ENCODE measurements at places on chromosomes 5 and 9.
A peak's percentile ranks its signal among the peaks of the same experiment; 100 is the strongest.

DNA sequence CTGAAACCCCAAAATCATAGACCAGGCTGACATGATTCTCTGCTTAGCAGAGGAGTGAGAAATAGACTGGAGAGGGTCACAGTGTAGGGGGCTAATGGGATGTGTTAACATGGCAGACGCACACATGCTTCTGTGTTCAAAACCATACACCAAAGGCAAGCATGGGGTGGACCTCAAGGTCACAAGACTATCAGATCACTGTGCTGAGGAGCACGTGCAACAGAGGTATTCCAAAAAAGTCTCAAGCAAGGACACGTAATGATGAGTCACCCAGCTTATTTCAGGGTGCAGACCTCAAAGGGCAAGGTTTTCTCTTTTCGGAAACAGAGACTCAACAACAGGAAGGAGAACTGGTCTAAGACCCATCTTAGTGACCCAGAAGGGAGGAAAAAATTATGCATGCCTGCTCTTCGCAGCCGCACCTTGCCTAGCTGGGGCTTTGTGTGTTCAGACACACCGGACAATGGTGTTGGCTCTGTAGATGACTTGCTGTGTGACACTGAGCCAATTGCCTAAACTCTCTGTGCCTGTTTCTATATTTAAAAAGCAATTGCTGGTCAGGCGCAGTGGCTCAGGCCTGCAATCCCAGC, 20.3 kb downstream of the WHRN start:
- DNase-seq = no peak

DNA sequence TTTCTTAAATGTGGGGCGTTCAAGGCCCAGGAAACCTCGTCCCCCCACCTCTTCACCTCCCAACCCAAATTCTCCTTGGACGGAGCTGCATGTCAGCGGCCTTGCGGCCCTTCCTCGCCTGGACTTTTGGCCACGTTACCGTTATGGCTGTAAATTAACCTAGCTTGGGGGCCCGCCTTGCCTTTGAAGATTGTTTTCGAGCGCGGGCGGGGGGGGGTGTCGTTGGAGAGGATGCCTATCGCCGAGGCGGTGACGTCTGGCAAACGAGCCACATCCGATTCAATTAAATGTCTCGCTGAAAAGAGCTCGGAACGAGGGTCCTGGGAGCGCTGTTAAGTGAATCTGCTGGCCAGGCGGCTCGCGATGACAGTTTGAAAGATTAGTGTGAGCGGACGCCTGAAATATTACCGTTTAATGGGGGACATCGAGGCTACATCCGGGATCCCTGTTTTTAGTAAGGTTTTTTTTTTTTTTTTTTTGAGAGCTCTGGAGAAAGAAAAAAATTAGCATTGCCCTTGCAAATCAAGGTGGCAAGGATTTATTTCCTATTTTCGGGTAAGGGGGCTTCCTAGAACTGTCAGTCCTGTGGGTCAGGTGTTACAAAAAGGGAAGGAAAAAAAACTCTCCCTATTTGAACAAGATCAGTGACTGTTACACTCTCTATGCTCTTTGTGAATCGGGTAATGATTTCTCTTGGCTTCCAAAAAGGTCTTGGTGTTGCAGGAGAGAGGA, 2.3 kb upstream of the NKX2-5 start:
- no peak for DNase-seq

DNA sequence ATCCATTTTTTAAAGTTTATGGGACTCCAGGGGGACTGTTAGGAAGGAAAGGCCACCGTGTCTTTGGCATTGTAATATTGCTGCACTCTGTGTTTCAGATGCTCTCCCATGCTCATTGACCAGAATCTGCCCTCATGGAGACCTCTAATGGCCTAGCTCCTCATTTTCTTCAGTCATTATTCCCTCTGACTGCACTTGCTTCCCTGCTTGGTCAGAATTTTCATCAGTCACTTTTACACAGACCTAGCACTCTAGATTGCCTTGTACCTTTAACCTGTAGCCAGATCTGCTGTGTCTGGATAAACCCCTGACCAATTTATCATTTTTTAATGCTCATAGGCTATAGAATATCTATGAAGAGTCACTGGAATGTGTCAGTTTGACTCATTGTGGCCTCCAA, 155.5 kb upstream of the NUDT12 start:
- DNase-seq = no peak

GRCh38 chr9:136251264-136252115, 5.9 kb upstream of the QSOX2 start:
- no peak for DNase-seq

- DNase-seq = no peak
Observed at GRCh38 chr5:109484597-109484996, 74.8 kb upstream of the PJA2 start.

DNA sequence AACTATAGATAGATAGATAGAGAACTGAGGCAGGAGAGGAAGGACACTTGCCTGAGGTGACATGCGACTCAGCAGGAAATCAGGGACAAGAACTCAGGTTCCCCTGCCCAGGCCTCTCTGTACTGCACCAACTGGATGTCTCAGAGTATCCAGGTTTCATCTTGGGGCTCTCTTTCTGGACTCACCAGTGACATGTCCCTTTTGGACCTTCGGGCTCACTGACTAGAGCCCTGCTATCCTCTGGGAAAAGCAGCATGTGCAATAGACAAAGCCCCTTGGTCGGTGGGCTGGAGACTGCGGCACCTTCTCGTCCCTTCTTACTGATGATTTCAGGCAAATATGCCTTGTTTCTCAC, 104.5 kb downstream of the RGS3 start:
- no peak for DNase-seq

GRCh38 chr5:11104651-11105112, 343.6 kb upstream of the DAP start:
- no peak for DNase-seq

DNA sequence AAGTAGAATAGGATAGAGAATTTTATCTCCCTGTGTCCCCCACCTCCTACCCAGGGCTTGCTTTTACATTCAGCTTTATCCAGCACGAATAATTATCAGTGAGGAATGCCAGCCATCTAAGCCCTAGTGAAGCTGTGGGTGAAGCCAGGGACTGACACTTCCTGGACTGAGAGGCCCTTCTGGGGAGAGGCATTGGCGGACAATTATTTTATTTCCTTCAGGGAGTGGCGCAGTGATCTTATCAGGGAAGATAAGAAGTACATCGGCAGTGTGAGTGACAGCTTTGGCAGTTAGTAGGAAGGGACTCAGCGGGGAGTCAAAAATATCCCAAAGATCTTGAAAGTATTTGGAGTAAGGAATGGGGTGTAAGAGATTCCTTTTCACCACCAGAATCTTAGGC, 34.9 kb upstream of the RPS23 start:
- DNase-seq = no peak

GRCh38 chr5:122755783-122756182, 19.1 kb upstream of the SNX2 start:
- DNase-seq = no peak

DNA sequence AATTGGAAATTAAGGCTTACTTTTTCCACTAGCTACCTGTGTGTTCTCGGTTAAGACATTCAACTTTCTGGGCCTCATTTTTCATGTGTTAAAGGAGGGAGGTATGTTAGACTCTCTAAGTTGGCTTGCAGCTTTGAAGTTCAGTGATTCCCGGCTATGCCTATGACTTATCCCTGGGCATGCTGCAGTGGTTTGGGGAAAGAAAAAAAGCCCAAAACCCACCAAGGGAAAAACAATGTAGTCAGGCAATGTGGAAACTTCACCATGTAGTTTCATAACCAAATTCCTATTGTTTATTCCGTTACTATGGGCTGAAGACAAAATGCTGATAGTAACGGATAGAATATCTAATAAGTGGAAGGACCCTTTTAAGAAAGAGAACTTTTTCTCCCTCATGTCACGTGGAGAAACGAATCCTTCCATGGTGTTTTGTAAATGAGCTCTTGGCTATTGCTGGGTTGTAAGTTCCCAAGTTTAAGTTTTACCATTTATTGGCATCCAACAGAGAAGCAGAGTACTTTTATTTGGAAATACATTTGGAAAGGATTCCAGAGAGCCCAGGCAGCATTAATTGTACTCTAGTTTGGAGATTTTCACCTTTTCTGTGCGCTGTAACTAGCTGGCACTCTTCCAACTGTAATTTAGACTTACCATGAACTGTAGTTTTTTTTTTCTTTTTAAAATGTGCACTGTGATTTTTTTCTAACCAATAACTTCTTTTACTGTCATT, 84.9 kb upstream of the MPDZ start:
- no peak for DNase-seq

DNA sequence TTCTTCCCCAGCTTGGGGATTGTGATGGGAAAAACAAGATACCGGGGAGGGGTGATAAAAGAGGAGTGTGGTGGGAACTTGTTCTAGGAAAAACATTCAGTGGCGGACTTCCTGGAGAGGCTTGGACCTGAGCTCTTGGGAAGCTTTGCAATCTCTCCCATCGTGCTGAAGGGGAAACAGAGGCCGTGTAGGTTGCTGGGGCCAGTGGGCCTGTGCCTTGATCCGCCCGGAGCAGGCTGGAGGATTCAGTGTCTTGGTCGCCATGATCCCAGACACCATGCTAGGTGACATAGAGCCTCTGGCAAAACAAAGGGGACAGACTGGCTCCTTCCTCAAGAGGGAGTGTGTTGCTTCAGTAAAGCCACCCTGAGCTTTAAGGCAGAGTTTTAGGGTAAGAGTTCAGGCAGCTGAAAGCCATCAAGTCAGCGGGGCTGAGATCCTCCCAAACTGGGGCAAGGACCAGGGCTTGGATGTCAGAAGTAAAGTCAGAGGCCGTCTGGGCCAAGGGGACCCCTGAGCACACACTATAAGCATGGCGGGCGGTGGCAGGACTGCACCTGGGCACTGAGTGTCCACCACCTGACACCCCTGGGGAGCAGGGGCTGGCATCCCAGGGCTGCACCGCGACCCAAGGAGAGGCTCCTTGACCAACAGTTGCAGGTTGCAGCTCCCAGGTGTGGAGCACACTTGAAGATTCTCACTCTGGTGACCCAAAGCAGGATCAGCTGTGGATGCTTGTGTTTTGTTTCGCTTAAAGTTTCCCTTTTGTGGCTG, 44.7 kb downstream of the TRIP13 start:
- DNase-seq = no peak

GRCh38 chr9:136947955-136948510, 3.0 kb downstream of the C8G start:
- DNase-seq = peak; percentile 79

DNA sequence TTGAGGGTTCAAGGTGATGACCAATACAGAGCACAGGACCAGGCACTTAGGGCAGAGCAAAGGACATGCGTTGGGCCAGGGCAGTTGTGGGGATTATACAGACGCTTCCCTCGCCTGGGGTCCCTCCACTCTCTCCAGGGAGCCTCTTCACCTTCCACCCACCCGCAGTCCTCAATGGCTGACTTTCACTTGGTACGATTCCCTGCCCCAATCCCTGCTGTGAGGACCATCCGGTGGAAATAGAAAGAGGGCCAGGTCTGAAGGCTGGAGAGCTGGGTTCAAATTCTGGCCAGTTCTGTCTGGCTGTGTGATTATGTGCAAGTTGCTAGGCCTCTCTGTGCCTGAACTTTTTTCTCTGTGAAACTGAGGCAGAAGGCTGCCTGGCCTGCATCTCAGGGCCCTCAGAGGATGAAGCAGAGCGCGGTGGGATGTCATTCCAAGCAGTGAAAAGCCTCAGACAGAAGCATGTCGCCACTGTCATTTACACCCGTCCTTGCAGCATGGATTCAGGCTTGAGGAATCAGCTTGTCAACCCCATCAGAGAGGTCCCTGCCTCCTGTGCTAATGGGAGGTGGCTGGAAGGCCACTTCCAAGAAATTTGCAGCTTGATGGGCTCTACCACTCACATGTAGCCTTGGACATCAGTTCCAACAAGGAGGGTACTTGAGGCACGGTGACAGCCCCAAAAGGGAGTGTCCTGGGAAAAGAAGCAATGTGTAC, 206.6 kb upstream of the IER5L start:
- no peak for DNase-seq

DNA sequence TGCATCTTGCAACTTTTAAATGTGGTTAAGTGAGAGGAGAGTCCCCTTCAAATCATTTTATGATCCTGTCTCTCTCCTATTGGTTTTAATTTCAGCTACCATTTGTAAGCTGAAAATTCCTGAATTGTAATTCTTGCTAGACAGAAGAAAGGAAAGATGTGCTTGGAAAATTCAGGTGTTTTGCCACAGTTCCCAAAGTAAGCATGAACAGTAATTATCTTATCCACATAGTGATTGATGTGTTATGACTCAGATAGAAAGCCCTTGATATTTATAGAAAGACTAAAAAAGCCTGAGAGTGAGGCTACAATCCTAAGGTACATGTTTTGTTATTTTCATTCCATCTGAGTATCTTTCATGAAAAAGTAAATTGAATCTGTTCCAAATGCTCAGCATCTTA, 492.5 kb downstream of the MAT2B start:
- DNase-seq = no peak

DNA sequence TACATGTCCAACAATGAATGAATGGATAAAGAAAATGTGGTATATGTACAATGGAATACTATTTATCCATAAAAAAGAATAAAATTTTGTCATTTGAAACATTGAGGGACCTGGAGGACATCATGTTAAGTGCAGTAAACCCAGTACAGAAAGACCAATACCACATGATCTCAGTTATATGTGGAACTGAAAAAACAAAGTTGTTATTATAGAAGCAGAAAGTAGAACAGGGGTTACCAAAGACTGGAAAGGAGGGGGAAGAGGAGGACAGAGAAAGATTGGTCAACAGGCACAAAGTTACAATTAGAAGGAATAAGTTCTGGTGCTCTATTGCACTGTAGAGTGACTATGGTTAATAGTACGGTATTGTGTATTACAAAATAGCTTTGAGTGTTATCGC, 233.8 kb downstream of the SEMA6A start:
- DNase-seq = no peak

GRCh38 chr5:23042226-23042625, 189.1 kb upstream of the CDH12 start:
- DNase-seq = no peak

GRCh38 chr5:149472399-149472798, 78.8 kb downstream of the CSNK1A1 start:
- no peak for DNase-seq

GRCh38 chr5:74386571-74387334, 253.8 kb downstream of the ENC1 start:
- no peak for DNase-seq

DNA sequence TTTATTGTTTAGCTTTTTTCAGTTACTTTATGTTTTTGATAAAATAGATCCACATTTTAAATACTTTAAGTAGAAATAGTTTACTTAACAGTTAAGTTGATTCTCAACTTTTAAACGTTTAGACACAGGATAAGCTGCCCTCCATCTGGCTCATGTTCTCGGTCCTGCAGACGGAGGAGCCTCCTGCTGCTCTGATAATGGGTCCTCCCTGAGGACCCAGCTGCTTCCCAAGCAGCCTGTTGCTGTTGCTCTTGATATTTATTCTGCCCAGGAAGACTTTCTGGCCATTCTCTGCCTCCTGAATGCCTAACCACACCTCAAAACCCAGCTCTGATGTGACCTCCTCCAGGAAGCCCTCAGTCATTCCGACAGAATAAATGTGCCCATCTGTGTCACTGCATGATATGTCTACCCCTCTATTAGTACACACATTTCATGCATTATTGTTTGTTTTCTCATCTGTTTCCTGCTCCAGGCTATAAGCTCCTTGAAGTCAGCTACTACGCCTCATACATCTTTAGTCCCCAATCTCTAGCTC, 267.2 kb upstream of the MSX2 start:
- no peak for DNase-seq

GRCh38 chr9:73667749-73668148, 516.1 kb downstream of the ANXA1 start:
- no peak for DNase-seq
